GM23338 (cell line): ENCODE measurements at places on chromosomes 5 and 9. TPM values are rescaled to one million over a fixed set of nuclear protein-coding genes. Genes with fewer than 3 reads are reported as not detected.

RGS3 gene
- polyA plus RNA-seq = 12.2 and 14.2 TPM in 2 replicates

IFNK gene
- not detected in 2 replicates for polyA plus RNA-seq

IL4 gene
- not detected in 2 replicates for polyA plus RNA-seq

C8G gene
- not detected in 2 replicates for polyA plus RNA-seq

KCNV2 gene
- 0.38 and 0.60 TPM in 2 replicates for polyA plus RNA-seq

SLC27A6 gene
- 2.0 and 2.2 TPM in 2 replicates for polyA plus RNA-seq

CCDC152 gene
- 75.9 and 76.8 TPM in 2 replicates for polyA plus RNA-seq
